ENCODE measurements at places on chromosomes 16 and 17. TPM values are rescaled to one million over a fixed set of nuclear protein-coding genes. Genes with fewer than 3 reads are reported as not detected.
A peak's percentile ranks its signal among the peaks of the same experiment; 100 is the strongest.

Gene CYB5B
- total RNA-seq = 39.4 TPM

Gene KRTAP9-2
- total RNA-seq = not detected

Gene RTN4RL1
- 0.81 TPM for total RNA-seq

Gene CCL1
- total RNA-seq = not detected

DNA sequence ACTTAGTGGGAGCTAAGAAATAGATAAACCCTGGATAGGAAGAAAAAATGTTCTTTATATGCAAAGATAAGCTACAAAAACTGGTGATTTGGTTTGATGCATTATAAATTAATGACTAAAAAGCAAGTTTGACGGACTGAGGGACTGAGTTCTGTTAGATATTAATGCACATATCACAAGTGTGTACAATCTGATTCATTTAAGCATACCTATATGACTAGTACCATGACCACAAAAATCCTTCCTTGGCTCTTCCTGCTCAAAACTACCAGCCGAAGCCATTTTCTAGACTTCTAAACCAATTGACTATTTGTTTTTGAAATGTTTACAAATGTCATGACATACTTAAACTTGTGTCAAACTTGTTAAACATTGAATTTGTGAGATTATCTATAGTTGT lies 374.5 kb upstream of the MON1B start:
- ATAC-seq = no peak

- no peak for ATAC-seq
Observed at GRCh38 chr17:62001105-62001504, 64.0 kb downstream of the MED13 start.

GRCh38 chr17:61029181-61029580 lies 351.5 kb downstream of the BCAS3 start:
- no peak for ATAC-seq

GRCh38 chr17:66739553-66739952 lies 95.4 kb upstream of the CACNG5 start:
- ATAC-seq = no peak

DNA sequence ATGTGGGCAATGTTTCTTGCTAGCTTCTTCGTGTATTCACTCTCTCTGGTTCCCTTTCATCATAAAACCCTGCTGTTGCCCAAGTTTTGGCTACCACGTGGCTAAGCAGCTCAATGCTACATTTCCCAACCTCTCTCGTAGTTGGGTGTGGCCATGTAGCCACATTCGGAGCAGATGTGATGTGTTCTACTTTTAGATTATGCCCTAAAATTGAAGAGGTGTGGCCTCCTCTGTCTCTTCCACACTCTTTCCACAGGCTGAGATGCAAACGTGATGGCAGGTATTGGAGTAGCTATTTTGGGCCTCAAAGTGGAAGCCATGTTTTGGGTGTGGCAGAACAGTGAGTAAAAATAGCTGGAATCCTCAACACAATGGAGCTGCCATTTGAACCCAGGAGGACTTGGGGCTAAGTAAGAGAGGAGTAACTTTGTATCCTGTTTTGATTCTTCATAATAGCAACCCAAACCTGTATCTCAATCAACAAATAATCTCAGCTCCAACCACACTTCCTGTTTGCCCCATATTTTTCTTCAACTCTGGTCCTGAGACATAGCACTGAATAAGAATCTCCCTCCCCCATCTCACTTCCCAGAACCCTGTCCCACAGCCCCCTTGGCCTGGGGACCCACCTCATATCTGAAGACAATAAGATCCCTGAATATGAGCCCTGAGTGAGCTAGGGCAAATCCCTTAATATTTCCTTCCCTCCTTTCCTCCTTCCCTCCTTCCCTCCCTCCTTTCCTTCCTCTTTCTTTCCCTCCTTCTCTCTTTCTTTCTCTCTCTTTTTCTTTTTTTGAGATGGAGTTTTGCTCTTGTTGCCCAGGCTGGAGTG lies 4.0 kb downstream of the NUPR1 start:
- ATAC-seq = peak; percentile 58

DNA sequence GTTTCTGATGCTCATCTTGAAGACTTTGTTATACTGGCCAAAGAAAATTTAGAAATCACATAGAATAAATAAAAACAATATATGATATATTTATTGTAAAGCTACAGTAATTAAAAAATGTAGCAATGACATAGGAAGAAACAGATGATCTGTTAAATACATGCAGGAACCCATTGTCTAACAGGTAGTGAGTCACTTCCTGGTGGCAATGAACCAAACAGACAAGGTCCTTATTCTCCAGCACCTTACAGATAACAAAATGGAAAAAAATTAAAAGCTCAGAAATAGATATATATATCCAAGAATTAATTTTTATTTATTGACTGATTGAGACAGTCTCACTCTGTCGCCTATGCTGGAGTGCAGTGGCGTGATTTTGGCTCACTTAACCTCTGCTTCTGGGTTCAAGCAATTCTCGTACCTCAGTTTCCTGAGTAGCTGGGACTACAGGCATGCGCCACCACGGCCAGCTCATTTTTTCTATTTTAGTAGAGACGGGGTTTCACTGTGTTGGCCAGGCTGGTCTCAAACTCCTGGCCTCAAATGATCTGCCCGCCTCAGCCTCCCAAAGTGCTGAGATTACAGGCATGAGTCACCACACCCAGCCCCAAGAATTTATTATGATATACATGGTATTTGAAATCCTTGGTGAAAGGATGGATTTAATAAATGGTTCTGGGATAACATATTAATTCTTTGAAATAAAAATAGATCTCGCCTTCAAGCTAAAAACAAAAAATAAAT lies 7.5 kb downstream of the NETO2 start:
- ATAC-seq = no peak

GRCh38 chr16:89565506-89566372 lies 5.3 kb downstream of the RPL13 start:
- ATAC-seq = peak; percentile 43

DNA sequence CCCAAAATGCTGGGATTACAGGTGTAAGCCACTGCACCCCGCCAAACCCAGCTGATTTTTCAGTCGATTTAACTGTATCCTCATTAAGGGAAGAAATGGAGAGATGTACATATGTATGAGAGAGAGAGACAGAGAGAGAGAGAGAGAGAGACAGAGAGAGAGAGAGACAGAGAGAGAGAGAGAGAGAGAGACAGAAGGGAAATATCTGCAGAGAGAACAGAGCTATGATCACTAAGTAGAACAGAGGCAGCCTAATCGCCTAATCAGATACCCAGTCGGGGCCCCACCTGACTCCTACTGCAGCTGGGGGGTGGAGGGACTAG lies 70.0 kb downstream of the RBBP6 start:
- no peak for ATAC-seq

GRCh38 chr16:70422543-70422942 lies 16.4 kb downstream of the ST3GAL2 start:
- ATAC-seq = no peak

DNA sequence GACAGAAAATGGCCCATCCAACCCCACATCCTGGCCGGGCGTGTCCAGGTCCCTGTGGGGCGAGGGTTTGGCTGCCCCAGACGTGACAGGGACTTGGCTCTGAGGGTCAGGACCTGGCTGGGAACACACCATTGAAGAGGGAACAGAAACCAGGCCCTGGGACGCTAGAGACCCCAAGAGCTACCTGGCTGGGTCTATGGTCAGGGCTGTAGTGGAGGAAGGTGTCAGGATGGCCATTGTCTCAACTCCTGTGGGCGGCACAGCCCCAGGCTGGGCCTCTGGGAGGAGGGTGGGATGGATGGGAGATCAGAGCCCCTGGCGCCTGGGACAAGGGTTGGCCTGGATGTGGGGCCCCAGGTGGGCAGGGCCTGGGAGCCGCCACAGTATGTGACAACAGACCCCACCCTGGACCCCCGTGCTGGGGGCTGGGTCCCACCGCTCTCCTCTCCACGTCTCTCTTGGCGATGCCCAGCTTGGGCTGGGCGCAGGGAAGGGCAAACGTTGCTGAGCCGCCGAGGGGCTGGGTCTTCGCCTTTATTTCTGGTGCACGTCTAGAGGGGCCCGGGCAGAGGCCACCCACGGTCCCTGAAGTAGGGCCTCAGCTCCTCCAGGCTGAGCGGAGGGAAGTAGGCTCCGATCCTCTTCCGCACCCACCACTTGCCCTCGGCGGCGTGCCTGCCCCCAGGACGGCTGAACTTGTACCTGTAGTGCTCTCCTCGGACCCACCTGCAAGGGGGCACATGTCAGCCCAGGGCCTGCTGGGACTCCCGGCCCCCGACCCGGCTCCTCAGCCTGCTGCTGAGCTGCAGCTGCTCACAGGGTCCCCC lies 53.7 kb upstream of the GNG13 start:
- no peak for ATAC-seq

DNA sequence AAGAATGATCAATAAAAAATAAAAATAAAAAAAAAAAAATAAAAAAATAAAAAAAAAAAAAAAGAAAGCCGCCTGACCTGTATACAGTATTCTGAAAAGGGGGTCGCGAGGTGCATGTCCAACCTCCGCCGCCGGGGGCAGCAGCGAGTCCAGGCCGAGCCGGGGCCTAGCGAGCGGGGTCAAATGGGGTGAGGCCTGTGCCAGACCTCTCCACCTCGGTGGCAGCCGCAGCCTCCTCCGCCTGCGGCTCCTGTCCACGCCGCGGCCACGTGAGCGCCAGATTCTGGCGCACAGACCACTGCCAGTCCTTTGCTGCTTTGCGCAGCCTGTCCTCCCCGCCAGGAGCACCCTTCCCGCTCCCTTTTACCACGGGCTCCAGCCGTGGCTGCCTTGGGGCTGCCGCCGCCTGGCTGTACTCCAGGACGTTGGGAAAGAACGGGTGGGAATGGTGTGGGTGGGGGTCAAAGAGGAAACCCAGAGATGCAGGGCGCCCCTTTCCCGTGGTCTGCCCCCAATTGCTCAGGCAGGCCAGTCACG lies 2.4 kb upstream of the BCKDK start:
- peak; percentile 87 for ATAC-seq

- ATAC-seq = no peak
Observed at GRCh38 chr16:50457423-50457822, 88.6 kb upstream of the BRD7 start.

DNA sequence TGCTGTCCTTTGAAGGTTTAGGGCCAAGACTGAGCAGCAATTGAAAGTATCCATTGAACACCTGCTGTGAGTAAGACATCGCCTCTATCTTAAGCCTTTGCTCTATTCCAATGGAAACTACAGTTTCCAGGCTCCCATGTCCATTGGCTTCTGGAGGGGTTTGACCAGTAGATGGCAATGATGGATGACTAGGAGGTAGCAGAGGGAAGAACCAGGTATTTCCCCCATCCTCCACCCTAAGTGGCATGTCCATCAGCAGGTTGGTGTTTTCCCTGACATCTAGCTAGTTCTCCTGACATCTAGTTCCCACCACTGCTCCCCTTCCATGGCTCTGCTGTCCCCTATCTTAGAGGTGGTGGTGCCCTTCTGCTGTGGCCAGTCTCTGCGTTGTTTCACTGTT lies 58.7 kb downstream of the CENPV start:
- no peak for ATAC-seq

DNA sequence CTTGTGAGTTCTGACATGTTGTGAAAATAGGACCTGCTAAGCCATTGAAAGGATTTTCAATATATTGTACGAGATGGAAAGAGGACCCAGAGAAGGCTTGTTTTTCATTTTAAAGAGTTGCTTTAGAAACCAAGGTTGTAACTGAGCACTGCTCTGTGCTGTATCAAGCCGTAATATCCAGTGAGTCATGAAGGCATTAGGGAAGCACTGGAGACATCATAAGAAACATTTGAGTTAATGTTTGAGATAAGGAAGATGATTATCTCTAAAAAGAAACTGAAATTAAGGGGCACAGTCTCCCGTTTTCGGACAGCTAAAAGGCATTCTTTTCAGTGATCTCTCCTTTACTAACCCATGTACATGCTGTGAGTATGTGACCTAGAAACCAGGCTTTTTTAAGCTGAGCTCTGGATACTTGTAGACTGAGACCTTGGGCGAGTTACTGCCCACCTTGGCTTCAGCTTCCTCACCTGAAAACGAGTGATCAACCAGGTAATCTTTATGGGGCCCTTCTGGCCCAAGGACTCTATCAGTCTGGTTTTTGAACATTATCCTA lies 149.2 kb upstream of the TBX2 start:
- ATAC-seq = no peak

Measured in gastroesophageal sphincter (tissue), 4 donors.